ENCODE measurements at places on chromosomes 5 and 9.

DNA sequence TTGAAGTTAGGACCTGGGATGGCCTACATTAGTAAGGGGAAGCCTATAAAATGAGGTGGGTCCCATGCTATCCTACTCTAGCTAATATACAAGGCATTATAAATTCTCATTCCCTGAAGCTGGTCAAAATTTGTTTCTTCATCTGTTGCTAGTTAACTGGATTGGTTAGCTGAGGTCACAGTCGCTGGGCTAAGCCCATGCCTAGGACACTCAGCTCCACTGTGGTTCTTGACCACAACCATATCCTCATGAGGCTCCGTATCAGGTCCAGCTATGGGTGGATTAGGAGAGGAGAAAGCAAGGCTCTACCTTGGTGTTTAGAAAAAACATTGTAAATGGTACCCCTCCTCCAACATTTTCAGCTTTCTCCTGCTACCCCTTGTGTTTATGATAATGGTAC, 52.8 kb upstream of the RAI14 start:
- no peak for DNase-seq

- DNase-seq = peak; percentile 47
Measured at GRCh38 chr5:112795944-112796678, 58.4 kb downstream of the APC start.

- no peak for DNase-seq
Measured at GRCh38 chr5:78632467-78632866, 16.1 kb downstream of the LHFPL2 start.

DNA sequence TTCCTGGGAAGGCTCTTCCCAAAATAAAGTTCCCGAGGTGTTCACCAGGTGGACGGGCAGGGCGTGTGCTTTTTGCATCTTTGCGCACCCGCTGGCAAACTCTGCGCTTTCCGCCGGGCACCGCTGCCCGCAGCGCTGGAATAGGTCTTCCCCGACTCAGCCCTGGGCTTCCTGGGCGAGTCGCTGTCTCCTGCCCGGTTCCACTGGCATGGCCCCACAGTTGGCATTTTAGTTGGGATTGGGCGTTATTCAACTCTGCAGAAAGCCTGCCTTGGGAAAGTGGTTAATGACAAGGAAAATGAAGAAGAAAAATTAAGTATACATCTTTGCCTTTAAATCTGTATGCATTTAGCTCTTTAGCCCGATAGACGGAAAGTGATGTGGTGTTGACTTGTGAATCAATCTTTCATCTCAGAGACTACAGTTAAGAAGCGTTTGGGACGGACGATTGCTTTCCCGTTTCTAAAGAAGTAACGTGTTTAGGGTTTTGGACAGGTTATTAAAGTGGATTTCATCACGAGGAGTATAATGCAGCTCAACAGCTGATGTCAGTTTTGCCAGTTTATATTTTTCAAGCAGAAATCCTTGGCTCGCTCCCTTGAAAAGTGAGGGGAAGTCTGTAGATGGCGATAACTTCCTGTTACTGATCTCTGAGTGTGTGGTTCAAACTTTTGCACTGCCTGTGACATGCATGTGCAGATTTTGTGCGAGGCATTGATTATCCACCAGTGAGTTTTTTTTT, 946 bp downstream of the ADCY2 start:
- DNase-seq = no peak

DNA sequence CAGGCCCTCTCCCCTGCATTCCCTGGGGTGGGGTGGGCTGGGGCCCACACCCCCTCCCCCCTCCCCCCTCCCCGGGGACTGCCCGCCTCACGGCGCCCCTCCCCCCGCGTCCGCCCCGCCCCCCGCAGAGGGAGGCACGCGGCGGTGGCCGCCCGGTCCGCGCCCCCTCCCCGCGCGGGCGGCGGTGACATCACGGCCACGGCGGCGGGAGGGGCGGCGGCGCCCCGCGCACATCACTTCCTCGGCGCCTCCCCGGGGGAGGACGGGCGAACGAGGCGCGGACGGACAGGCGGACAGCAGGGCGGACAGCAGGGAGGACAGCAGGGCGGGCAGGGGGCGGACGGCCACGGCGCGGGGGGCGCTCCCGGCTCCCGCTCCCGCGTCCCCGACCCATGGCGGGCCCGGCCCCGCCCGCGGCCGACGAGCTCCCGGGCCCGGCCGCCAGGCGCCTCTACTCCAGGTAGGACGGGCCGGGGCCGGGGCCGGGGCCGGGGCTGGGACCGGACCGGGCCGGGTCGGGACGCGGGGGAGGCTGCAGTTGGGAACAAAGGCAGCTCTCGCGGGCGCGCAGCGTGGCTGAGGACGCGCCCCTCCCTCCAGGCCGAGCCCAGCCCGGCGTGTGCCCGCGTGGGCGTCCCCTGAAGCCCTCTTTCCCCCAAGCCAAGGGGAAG, at the start of gene GPSM1:
Gene GPSM1, plus strand, starts transcription at position 236 of the 671 bp plus-strand sequence. Its CDS starts 157 bp downstream, at position 393.
- DNase-seq = peak; percentile 73

DNA sequence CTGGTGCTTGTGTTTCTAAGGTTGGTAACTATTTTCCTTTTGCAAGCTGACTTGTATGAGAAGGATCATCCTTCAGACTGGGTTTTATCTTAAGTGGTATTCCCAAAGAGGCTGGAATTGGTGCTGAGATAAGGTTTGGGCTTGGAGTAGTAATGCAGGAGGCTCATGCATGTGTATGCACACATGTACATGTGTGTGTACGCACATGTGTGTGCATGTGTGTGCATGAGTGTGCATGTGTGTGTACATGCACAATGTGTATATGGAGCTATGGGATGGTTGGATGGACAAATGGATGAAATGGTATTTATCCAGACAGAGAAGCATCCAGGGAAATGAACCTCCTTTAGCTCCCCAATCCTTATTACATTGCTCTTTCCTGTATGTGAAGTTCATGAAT, 142.6 kb downstream of the CARTPT start:
- no peak for DNase-seq

GRCh38 chr9:127796225-127796813, 6.4 kb upstream of the FPGS start:
- DNase-seq = peak; percentile 38

DNA sequence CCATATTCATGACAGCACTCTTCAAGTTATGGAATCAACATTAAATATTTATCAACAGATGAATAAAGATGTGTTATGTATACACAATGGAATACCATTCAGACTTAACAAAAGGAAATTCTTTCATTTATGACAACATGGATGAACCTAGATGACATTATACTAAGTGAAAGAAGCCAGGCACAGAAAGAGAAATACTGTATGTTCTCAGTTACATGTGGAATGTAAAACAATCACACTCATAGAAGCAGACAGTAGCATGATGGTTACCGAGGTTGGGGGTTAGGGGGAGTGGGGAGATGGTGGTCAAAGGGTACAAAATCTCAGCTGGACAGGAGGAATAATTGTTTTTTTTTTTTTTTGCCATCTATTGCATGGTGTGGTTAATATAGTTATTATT, 431.9 kb downstream of the DMAC1 start:
- DNase-seq = no peak

GRCh38 chr5:117652036-117652957, 1077.7 kb upstream of the SEMA6A start:
- DNase-seq = no peak

DNA sequence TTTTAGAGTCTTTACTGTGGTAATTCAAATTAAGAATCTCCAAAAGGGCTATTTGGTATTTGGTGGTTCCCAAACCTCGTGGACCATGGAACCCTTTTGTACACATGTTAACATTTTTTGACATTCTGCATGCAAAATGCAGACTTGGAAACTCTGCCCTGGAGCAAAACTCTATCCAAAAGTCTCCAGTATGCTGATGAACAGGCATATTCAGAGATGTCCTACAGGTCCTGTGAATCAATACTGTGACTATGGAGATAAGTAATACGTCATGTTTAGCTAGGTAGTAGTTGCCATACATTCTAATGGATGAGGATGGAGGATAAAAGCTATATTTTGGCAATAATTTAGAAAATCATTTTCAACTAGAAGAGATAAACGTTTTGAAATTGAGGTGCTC, 218.1 kb downstream of the SMARCA2 start:
- DNase-seq = no peak

DNA sequence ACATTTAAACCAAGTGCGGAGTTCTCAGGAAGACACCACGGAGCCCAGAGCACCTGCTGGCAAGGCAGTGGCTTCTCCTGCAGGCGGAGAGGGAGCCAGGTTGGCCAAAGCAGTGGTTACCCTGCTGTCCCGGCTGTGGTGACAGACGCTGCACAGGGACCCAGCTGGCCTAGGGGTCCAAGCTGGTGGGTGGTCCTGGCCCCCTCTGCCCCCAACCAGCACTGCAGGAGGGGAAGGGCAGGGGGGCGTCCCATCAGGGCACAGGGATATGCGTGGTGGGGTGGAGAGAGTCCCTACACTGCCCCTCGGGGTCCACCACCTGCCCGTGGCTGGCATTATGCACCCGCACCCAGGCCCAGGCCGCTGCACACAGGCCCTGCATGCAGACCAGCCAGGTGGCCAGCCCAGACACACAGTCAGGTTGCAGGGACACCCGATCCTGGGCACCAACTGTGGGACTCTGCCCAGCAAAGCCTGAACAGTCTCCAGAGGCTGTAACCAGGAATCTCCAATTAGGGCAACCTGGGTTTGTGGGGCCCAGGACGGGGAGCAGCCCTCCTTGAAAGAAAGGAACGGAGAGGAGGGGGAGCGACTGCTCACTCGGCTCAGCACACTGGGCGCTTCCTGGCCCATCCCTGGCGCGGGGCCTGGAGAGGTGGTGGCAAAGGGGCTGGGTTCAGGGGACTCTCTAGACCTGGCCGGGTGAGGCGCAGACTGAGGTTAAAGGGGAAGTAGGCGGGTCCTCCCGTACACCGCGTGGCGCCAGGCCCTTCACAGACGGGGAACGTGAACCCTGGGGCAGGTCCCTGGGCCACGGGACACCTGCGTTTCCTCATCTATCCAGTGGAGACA, 46.3 kb downstream of the NACC2 start:
- DNase-seq = no peak

- no peak for DNase-seq
Measured at GRCh38 chr5:57398413-57399093, 84.1 kb downstream of the ACTBL2 start.

- no peak for DNase-seq
Measured at GRCh38 chr5:135100431-135100830, 66.4 kb upstream of the PITX1 start.

- DNase-seq = no peak
Measured at GRCh38 chr5:127820910-127821553, 117.8 kb downstream of the CCDC192 start.

DNA sequence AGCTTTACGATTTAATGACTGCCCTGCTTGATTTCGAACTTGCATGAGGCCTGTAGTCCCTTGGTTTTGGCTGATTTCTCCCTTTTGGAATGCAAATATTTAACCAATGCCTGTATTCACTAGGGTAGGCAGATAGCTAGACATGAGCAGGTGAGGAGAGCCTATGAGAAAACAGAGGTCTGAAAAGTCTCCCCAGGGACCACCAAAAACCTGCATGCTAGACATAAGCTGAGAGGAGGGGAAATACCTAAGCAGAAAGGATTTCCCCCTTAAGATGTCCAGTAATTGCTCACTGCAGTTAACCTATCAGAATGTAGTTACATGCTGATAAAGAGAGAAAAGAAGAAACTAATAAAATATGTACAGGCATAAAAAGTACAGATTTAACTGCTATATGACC, 667.4 kb upstream of the SEMA6A start:
- DNase-seq = no peak

DNA sequence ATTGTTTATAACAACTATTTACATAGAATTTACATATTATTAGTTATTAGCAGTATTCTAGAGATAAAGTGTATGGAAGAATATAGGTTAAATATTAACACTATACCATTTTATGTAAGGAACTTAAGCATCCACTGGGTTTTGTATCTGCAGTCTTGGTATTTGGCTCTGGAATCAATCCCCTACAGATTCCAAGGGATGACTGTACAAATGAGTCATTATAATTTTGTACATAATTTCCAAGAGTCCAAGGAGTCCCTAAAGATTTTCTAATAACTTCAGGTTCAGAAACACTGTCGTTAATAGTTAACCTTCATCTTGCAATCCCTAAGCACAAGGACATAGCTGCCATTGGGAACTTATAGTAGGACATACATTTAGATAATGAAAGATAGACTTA, 254.8 kb upstream of the PDE4D start:
- DNase-seq = no peak

GRCh38 chr5:179732918-179733771, 523 bp downstream of the MAML1 start:
- DNase-seq = peak; percentile 56

GRCh38 chr5:170312666-170313065, 15.1 kb upstream of the LCP2 start:
- peak; percentile 27 for DNase-seq

DNA sequence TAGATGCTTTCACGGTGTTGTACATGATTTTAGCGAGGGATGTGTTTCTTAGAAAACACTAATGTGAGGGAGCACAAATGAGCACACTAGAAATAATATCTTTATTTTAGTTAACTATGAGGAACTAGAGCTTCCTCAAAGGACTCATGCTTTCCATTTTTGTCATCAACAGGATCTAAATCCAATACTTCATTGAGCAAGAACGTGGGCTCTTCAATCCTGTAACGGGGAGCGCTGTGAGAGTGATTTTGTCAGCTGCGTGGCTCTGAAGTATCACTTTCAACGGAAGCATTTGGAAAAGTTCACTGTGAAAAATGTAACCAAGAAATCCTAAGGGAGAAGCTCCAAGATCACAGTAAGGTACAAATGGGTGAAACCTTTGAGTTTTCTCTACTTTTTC, 93.2 kb downstream of the LIX1 start:
- no peak for DNase-seq

GRCh38 chr5:169467041-169467771, 116.4 kb upstream of the SPDL1 start:
- DNase-seq = no peak

- DNase-seq = no peak
Measured at GRCh38 chr9:93288341-93288740, 104.4 kb downstream of the WNK2 start.

DNA sequence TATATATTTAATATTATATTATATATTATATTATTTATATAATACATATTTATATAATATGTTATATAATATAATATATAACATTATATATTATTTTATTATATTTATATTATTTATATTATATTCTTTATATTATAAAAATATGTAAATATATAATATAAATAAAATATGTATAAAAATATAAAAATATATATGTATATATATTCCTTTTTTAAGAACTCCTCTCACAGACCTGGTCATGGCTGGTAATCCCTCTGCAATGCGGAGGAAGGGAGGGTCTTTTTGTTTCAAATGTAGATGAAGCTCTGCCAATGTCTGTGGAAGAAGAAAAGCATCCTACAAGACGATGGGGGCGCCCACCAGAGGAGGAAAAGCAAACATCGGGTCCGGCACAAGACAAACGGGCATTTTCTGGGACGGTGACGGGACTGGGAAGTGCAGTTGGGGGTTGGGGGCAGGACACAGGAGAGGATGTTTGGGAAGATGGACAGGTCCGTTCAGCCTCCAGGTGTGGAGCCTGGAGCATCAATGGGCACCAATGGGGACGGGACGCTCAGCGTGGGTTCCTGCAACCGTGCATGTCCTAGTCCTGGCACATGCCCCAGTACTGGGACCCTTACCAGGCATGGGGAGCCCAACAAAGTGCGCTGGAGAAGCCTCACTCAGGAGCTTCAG, 194.0 kb downstream of the IRX1 start:
- no peak for DNase-seq

- DNase-seq = no peak
Measured at GRCh38 chr5:6601271-6601670, 31.6 kb downstream of the NSUN2 start.

- DNase-seq = no peak
Measured at GRCh38 chr9:135887021-135887507, 20.3 kb downstream of the CAMSAP1 start.
